HS-27A (cell line): ENCODE measurements at places on chromosomes 11 and 22.

DNA sequence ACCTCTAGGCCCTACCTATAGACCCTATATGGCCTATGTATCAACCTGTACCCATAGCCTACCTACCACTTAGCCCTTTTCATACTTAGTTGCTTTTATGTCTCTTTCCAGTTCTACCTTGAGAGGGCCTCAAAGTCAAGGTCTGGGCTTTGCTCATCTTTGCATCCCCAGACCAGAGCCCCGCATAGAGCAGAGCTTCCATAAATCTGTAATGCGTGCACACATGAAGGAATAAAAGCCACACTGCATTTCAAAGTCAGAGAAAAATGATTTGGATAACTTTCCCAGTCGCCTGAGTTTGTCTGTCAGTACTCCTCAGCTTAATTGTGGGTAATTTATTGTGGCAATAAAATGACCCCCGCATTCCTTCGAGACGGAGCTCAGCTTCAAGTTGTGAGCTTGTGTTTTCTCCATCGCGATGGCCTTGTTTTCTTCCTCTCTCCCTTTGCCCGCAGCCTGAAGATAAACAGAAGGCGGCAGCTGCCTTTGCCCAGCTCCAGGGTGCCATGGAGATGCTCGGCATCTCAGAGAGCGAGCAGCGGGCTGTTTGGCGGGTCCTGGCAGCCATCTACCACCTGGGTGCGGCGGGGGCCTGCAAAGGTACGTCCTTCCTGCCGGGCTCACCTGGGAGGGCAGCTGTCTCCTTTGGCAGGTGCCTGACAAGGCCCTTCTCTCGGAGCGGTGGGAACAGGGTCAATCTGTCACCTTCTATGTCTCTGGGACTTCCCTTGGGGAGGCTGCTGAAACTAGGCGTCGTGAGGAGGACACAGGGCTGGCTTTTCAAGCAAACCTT is 55.7 kb downstream of the MYO18B start:
- DNase-seq = no peak

GRCh38 chr11:108624196-108624925 is 30.8 kb upstream of the EXPH5 start:
- DNase-seq = no peak

DNA sequence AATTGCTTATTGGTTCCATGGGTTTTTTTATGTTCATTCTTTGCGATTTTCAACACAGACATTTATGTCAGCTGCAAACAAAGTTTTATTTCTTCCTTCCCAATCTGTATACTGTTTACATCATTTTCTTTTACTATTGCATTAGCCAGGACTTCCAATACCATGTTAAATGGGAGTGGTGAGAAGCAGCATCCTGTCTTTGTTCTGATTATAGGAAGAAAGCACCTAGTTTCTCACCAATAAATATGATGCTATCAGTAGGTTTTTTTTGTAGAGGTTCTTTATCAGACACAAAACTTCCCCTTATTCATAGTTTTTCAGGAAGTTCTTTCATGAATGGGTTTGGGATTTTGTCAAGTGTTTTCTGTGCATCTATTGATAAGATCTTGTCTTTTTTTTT is 28.0 kb upstream of the OR8B8 start:
- DNase-seq = no peak

DNA sequence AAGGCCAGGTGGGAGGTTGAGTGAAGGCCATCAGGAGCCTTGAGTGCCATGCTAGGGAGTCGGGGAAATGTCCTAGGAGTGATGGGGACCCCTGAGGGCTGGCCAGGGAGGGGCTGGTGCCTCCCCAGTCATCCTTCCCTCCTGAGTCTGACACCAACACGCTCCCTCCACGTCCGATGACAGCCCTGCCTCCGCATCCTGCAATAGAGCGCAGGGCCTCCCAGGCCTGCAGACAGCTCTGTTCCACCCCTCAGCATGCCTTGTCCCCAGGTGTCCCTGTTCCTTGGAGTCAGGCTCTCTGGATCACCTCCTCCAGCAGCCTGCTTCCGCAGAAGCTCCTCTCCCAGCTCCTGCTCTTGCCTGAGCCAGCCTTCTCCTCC is 3.1 kb downstream of the RAC2 start:
- no peak for DNase-seq

DNA sequence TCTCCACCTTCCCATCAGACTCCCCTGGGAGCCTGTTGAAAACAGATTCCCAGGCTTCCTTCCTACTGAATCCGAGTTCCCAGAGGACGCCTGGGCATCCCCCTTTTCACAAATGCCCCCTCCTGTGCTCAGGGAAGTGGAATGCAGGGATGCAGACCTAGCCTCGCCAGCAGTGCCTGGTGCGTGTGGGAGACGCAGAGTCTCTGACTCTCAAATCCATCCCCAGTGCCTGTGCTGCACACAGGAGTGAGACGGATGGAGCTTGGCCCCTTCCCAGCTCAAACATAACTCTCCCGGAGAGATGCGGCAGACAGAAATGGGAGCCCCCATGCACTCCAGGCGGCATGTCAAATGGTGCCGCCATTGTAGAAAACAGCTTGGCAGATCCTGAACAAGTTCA is 62.6 kb downstream of the CTTN start:
- DNase-seq = no peak

DNA sequence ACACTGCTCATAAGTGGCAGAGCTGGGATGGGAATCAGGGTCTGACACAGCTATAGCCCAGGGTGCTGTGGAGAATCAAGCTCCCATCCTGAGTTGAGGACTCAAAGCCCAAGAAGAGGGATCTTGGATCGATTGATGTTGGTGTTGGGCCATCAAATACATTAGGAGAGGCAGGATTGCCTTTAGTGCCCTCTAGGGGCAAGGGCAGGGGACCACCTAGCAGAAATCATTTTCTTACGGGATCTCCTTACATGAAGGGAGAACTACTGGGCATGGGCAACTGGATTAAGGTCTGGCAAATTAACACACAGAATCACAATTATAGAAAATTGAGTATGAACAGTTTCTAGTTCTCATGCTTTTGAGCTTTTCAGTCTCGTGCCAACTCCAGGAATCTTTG is 24.9 kb upstream of the EMSY start:
- DNase-seq = no peak

GRCh38 chr11:119236490-119236889 is 30.4 kb downstream of the CBL start:
- DNase-seq = no peak

- DNase-seq = no peak
Measured at GRCh38 chr11:45502226-45502545, 163.2 kb downstream of the CHST1 start.

DNA sequence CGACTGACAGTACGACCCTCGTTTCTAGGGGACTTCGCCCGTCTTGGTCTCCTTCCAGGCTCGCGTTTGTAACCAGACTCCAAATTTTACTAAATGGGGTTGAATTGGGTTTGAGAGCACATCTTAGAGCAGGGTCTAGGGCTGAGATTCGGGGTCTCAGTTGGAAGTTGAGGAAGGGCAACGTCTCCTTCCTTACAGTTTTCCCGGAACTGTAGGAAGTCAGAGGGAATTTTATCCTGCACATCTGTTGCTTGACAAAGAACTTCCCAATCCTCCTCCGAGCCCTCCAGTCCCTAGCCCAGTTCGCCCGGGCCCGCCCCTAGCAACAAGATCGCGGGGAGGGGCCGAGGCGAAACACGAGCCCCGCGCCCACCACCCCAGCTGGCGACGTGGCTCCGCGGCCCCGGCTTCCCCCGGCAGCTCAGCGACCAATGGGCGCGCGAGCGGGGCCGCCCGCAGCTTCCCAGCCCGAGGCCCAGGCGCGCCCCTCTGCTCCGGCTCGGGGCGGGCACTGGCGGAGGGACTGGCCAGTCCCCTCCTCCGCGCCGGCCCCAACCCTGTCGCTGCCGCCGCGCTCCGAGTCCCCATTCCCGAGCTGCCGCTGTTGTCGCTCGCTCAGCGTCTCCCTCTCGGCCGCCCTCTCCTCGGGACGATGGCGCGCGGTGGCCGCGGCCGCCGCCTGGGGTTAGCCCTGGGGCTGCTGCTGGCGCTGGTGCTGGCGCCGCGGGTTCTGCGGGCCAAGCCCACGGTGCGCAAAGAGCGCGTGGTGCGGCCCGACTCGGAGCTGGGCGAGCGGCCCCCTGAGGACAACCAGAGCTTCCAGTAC is at the start of gene RCN1:
TSS of gene RCN1 (plus strand) at position 530 of the 826 bp plus-strand sequence. CDS start at position 653, 123 bp downstream.
- DNase-seq = peak; percentile 31

DNA sequence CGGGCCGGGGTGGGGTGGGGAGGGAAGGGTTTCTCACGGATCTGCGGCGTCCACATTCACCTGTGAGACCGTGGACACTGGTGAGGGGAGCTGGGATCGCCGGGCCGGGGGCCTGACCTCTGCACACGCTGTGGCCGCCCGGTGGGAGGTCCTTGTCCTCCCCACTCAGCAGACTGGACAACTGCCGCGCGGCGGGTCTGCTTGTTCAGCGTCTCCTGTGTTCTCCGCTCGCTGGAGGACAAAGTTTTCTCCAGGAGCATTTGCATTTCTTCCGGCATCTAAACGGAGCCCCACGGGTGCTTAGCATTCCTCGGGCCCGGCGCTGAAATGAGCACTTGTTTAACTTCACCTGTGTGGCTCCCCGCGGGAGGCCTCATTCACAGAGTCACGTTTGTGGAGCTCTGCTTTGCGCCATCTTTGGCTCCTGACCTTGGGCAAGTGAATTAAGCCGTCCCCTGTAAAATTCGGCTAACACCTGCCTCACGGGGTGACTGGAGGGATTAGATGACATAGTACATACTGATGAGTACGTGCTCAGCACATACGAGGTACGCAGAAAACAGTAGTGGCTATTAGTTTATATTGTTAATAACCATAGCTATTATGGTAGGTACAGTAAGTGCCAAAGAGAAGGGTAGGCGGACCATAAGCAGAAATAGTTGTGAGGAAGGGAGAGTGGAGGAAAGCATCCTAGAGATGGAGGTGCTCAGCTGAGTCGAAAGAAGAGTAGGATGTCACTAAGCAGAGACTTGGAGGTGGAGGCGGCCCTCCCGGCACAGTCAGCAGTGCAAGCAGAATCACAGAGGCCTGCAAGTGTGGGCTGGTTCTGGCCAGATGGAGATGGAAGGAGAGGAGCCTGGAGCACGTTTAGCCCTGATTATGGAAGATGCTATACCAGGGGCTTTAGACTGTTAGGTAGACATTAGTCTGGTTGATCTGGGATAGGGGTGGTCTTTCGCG is 885 bp downstream of the TRMU start:
- DNase-seq = no peak

- no peak for DNase-seq
Measured at GRCh38 chr11:94151903-94152677, 23.4 kb downstream of the PANX1 start.

DNA sequence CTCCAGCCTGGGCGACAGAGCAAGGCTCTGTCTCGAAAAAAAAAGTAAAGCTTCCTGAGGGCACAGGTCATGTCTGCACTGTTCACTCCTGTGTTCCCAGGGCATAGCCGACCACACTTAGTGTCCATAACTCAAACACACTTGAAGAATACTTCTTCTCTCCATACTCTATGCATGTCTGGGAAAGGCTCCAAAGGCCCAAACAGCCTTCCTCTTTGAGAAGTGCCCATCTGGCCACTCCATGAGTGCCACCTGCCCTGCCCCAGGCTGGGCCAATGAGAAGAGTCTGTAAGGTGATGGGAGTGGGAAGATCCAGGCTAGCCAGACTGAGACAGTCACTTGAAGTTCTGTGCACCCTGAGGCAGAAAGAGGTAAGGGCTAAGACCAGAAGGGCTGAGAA is 24.7 kb downstream of the DGCR2 start:
- no peak for DNase-seq

DNA sequence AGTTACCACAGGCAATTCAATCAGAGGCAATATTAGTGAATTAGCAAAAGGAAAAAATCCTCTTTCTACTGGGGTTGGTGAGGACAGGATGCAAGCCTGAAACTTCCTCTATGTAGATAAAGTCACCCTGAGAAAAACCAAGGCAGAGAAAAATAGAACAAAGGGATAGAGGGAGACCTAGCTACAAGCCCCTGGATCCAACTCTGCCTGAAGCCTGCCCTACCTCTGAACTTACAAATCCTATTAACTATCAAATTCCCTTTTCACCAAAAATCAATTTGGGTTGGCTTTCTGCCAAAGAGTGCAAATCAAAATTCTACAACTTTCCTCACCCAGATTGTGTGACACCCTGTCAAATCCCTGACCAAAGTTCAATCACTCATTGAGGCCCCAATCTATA is 161.3 kb downstream of the LARGE1 start:
- no peak for DNase-seq

DNA sequence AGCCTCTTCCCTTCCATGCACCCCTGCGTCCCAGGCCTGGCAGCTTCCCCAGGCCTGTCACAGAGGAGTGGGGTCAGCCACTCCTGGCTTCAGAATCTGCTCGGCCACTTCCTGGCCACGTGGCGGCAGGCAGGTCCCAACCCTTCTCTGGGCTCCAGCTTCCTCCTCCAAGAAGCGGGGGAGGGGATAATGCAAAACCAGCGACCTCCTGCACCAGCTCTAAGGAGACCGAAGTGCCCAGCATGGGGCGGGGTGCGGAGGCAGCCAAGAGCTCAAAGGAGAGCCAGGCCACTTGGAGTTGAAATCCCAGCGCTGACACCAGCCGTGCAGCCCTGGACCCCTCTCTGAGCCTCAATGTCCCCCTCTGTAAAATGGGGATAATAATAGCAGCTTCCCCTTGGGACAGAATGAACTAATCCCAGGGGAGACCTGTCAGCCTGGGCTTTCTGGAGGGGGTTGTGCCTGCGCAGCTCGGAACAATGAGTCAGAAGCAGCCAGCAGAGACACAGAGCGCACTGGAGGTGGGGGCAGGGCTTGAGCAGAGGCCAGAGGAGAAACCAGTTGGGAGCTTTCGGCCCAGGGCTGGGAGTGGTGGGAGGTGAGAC is 22.8 kb upstream of the PICK1 start:
- peak; percentile 38 for DNase-seq

DNA sequence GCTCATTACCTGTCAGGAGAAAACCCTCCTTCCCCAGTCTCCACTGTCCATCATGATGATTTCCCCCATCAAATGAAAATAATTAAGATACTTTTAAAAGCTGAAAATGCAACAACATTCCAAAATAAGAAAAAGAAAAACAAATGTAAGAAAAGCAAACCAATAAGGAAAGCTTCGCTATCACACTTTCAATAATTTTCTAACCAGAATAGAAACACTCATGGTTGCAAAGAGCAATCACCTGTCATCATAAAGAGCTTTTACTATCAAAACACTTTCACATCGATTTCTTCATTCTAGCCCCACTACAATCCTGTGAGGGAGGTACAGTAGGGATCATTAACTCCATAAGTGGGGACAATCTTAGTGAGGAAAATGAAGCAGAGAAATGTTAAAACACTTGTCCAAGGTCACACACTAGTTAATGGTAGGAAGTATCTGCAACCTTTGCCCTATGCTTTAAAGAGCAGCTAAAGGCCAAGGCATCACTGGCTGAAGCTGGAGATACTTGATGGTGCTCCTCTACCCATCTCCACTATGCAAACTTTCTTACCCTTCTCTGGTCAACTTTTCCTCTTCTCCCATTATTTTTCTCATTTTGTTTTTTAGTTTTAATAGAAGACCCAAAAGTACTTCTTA is 2.6 kb downstream of the RBM4B start:
- DNase-seq = no peak
